ENCODE measurements at places on chromosomes 12 and 14.

GRCh38 chr12:66320996-66321395, 18.7 kb downstream of the HELB start:
- DNase-seq, result no peak

- no peak for DNase-seq
These were observed 414.8 kb upstream of the LMO3 start for GRCh38 chr12:17020765-17021164.

- no peak for DNase-seq
These were observed 64.2 kb upstream of the IFNG-AS1 start for GRCh38 chr12:67925077-67925476.

GRCh38 chr12:51963477-51963876, 12.0 kb downstream of the ACVR1B start:
- no peak for DNase-seq

GRCh38 chr14:91372671-91373495, 44.7 kb downstream of the CCDC88C start:
- peak; percentile 75 for DNase-seq

- DNase-seq, result no peak
These were observed 240.0 kb downstream of the MDGA2 start for GRCh38 chr14:47435331-47435965.

DNA sequence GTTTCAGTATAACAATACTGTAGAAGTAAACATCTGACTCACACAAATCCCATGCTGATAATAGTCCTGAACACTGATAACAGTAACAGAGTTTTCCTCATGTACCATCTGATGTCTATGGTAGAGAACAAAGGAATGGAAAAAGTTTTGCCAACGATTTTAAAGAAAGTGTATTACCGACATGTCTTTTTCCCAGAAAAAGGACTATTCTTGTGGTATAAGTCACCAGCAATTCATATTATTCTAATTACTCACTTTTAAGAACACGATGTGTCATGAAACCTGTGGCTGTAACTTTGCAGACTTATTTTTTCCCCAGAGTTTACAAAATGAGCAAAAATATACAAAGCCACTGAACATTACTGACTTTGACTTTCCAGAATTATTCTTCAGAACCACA, 40.1 kb upstream of the DCN start:
- no peak for DNase-seq

DNA sequence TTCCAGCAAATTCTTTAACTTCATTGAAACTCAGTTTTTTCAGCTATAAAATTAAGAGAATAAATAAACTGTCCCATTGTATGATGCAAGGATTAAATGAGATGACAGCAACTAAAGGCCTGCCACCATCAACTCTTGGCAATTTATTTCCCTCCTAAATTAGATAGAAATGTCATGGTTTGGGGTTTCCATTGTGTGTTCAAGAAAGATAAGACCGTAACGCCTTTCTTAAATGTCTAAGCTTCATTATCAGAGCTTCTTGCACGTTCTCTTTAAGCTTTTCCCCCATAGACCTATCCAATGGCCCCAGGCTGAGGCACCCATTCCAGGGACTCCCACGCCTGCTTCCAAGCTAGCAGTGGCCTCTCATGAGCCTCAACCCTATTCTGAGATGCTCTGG, 281.9 kb downstream of the CACNA1C start:
- no peak for DNase-seq

GRCh38 chr12:22802883-22803630, 178.1 kb downstream of the ETNK1 start:
- no peak for DNase-seq

DNA sequence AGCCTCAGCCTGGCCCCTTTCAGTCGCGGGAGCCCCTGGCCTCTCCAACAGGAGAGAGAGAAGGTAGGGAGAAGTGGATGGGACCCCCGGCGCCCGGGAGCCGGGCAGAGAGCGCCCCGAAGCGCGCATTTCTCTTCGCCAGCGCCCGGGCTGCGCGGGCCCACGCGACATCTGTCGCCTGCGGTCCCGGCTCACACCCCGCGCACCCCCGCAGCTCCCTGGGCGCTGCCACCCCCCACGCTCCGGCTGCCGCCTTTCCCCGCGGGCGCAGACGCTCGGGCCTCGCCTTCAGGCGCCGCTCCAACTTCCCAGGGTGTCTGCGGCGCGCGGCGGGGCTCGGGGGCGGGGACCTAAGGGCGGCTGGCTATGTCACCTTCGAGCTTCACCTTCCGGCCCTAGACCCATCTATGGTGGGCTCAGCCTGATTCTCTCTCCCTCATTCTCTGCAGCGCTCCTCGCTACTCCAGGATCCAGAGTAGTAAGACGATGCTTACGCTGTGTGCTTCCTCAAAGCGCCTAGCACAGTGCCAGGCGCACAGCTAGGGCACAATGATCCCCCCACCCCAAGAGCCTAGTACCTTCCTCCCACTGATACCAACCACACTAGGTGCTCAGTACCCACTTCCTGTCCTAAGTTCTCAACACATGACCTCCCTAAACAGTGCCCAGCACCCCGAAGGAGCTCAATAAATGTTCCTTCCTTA, 1.6 kb downstream of the HRK start:
- no peak for DNase-seq

- no peak for DNase-seq
These were observed 23.1 kb upstream of the FBXO21 start for GRCh38 chr12:117213295-117213808.

DNA sequence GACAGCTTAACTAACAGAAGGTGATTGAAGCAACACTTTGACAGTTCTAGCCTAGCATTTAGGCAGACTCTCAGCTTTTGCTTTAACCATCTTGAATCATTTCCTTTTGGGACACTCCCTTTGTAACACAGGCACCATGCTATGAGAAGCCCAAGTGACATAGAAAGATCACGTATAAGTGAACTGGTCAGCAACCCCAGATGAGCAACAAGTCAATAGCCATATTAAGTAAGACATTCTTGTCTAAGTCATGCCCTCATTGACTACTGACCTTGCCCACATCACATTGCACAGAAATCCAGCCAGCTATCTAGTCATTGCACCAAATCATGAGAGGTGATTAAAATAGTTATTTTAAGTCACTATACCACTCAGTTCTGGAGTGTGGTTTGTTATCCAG, 476.8 kb downstream of the TRHDE start:
- no peak for DNase-seq

DNA sequence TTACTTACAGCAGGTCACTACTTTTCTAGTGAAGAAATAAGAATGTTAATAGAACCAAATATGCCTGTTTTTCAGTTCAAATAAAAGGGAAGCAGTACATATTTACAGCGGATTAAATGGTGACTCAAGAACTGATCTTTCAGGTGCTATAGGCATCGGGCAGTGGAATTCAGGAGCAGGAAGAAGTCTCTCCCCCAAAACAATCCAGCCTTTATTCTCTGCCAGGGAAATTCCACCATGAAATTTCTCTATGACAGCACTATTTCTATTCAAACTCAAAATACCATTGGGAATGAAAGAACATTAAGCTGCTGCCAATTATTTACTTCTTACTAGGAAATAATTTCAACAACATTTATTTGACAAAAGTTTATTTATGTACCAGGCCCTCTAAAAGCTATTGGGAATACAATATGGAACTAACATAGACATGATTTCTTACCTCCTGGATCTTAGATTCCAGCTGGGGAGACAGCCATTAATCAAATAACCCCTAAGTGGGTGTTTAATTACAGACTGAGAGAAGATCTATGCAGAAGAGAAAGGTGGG, 60.3 kb upstream of the KRR1 start:
- no peak for DNase-seq

DNA sequence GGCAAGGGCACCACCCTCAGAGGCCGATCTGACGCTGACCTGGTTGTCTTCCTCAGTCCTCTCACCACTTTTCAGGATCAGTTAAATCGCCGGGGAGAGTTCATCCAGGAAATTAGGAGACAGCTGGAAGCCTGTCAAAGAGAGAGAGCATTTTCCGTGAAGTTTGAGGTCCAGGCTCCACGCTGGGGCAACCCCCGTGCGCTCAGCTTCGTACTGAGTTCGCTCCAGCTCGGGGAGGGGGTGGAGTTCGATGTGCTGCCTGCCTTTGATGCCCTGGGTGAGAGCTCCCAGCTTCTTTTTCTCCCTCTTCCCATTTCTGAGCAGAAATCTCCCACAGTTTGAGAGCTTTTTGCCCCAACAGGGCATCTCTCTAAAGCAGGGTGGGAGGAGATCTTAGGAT, 1.8 kb downstream of the OAS1 start:
- DNase-seq, result peak; percentile 50

- no peak for DNase-seq
These were observed 103.8 kb upstream of the MED13L start for GRCh38 chr12:116381240-116381743.

DNA sequence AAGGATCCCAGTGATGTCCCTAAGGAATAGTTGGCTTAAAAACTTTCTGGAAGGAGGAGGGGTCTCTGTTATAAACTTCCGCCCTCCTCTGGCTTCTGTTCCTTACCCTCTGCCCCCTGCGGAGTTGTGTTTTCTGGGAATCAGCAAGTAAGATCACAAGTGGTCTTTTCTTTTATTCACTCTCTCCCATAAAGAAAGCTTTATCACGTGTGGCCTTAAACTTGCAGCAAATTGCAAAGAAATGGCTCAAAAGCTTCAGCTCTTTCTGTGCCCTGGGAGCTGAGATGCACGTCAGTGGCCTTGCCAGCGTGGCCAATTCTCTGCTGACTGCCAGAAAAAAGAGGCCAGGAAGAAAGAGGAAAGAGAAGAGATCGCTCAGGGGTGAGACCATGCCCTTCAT, at the start of gene SLCO1C1:
TSS of gene SLCO1C1 (plus strand) at position 101 of the 400 bp plus-strand sequence. CDS start 4,245 bp downstream, outside the sequence.
- DNase-seq, result no peak

GRCh38 chr14:53346988-53347387, 193.9 kb upstream of the DDHD1 start:
- DNase-seq, result no peak

DNA sequence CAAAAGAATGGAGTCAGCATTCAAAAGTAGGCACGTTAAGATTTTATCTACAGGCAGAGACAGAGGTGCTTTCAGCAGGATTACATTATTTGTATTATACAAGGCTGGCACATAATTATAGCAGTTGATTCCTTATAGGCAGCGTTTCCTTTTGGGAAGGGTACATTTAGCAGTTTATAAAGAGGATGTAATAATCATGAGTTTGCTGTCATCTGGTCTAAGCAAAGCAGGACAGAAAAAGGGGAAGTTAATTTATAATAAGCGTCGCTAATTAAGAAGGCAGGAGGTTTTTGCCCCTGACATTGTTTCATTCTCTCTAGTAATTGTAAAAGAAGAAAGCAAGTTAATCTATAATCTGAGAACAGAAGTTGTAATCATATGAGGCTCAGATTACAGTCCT, 259.9 kb upstream of the MDGA2 start:
- no peak for DNase-seq

GRCh38 chr12:83046019-83046418, 359.3 kb downstream of the TMTC2 start:
- no peak for DNase-seq

DNA sequence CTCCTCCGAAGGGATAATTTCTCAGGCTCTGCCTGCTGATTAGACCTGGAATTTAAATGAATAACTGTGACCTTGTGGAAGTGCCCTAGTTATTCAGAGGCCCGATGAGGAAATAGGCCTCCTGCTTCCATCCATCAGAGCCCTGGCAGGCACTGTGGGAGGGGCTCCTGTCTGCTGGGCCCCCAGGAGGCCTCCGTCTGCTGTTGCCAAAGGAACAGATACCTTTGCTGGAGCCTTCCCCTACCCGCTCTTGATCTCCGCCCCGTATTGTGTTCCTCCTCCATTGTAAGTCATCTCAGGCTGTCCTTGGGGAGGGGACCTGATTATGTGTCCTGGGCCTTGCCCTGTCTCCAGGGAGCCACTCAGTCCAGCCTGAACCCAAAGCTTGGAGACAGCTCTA, 112.3 kb downstream of the NRXN3 start:
- DNase-seq, result no peak

DNA sequence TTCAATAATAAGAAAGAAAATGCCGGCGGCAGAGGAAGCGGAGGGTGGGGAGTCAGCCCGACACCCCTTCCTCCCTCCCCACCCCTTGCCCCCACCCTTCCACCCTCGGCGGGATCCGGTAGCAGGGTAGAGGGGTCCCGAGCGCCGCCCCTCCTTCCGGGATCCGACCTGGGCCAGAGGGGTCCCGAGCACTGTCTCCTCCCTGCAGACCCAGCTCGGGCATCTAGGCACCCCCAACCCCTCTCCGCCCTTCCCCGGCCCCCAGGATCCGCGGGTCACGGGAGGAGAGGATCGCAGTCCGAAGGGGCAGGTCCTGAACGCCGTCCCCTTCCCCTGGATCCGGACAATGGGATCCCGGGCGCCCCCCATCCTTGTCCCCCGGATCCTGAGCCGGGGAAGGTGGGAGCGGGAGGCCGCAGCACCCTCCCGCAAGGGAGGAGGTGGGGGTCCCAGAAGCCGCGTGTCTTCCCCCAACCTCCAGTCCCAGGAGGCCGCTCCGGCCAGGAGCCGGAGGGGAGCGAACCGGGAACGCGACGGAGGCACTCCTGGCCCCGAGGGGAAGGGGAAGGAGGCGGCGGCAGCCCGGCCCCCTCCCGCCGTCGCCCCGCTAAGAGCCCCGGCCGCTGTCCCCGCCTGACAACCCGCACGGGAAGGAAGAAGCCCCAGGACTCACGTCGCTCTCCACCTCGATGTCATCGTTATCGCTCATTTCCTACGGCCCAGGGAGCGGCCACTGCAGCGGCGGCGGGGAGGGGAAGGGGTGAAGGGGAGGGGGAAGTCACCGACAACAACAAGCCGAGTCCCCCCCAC, 481 bp downstream of the MAX start:
- peak; percentile 69 for DNase-seq

DNA sequence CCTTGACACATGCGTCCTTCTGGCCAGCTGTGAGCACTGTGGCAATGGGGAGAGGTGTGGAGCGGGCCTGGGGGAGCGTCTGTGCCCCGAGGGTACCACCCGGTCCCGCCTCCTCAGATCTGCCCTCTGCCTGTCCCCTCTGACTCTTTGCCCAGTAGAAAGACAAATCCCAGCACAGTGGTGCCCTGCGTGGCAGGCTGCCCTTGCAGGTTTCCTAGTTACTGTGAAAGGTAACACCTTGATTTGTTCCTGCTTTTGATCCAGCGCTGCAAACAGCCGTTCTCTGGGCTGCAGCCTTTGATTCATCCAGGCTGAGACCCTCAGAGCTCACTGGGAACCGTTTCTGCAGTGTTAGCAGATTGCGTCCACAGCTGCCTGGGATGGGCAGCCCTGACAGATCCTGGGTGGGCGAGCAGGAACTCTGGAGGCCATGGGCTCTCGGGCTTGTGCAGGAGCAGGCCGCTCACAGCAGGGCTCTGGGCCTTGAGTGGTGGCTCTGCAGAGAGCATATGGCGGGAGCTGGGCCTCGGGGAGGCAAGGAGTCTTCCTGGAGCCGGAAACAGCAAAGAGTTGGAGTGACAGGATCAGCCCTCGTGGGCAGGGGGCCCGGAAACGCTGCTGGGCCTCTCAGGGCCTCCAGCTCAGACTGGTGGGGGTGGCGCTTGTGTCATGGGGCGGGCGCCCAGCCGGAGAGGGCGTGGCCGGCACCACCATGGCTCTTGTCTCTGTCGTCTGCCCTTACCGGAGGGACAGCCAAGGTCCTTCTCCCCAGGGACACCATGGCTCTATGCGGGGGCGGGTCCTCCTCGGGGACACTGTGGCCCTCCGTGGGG, 16.6 kb downstream of the FBRSL1 start:
- peak; percentile 70 for DNase-seq

- DNase-seq, result no peak
These were observed 102.7 kb downstream of the TMEM30B start for GRCh38 chr14:61178226-61179060.

Data from natural killer cell (primary cell).